ENCODE measurements at places on chromosomes 1 and 21.

DNA sequence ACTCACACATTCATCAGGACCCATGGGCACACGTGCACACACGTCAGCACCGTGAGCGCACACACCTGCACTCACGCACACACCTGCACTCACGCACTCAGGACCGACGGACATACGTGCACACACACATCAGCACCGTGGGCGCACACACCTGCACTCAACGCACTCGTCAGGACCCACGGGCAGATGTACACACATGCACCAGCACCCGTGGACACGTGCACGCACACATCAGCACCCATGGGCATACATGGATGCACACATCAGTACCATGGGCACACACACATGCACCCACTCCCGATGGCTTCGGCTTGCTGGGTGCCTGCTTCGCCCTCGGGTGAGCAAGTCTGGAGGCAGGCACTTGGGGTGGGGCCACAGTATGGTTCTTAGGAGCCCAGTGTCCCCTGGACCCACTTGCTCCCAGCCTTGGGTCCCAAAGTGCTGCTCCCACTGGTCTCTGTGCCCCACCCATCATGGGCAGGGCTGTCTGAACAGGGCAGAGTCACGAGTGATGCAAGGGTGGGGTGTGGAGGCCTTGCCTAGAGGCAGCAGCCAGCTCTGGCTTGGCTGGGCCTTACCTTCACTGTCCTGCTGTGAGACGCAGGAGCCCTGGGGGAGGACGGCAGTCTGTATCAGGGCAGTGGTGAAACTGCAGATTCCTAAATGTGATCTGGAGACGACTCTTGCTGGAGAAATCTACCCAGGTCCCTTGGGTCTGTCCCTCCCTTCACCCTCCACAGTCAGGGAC is 49.8 kb downstream of the SKI start:
- DNase-seq: peak; percentile 11

DNA sequence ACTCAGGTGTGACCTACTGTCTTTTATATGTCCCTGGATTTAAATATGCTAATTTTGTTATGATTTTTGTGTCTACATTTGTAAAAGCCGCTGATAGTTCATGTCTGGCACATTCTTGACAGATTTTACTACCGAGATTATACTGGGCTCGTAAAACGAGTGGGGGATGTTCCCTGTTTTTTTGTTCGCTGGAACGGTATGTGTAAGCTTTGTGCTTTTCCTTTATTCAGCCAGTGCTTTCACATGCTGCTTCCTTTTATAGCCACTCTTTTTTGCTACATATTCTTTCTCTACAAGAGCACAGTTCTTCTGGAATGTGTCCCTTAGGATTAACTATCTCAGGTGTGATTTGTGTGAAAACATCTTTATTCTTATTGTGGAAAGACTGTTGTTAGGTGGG is 46.6 kb downstream of the ADARB1 start:
- no peak for DNase-seq

DNA sequence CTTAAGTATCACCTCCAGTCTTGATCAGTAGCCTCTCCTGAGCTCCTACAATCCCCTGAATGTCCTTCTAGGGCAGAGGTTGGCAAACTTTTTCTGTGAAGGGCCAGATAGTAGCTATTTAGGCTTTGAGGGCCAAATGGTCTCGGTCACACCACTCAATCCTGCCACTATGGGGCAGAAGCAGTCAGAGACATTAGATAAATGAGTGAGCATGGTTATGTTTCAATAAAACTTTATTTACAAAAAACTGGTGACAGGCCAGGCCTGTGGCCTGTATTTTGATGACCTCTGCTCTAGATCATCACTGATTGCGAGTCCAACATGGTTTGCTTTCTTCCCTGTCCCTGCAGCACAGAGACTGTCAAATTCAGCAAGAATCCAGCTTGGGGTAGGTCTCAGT is 36.3 kb downstream of the LRP8 start:
- DNase-seq: no peak

DNA sequence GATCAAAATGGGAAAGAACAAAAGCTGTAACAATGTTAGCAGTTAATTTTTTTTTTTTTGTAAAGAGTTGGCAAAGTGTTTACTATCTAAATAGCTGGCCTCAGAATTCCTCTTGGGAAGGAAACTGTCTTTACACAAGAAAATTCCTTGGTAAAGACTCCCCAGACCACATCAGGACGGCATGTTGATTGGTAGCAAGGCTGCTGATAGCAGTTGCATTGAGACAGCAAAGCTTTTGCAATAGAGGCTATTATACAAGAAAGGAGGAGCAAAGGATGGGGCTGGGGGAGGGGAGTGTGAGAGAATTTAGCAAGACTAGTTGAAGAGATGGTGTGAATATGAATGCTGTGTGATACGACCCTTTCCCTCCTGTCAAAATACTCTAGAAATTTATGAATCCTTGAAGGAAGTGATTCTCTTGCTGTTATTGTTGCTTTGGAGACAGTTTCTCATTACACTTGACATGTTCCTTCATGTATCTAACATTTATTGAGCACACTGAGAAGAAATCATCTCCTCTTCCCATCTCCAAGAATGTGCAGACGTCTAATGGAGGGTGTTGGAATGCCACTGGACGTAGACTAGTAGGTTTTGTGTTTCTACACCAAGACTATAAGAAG is 355.6 kb downstream of the SIPA1L2 start:
- no peak for DNase-seq

- DNase-seq: no peak
Observed at GRCh38 chr1:180157576-180158057, 2.9 kb downstream of the QSOX1 start.

DNA sequence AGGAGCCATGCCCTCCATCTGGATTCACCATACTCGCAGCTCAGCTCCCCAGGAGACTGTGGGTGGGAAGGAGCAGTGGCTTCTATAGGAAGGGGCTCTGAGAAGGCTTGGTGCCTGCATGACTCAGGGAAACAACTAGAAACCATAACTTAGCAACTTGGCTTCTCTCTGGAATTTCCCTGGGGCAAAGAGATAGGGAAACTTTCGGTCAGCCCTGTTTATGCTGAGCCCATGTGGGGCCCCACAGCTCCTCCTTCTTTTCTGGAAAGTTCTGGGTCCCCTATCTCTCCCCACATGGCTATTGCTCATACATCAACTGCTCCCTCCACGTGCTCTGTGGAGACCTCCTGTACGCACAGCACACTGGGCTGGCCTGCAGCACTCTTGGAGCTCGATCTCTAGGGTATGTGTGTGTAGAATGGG is 39.3 kb downstream of the PLEKHA6 start:
- no peak for DNase-seq

DNA sequence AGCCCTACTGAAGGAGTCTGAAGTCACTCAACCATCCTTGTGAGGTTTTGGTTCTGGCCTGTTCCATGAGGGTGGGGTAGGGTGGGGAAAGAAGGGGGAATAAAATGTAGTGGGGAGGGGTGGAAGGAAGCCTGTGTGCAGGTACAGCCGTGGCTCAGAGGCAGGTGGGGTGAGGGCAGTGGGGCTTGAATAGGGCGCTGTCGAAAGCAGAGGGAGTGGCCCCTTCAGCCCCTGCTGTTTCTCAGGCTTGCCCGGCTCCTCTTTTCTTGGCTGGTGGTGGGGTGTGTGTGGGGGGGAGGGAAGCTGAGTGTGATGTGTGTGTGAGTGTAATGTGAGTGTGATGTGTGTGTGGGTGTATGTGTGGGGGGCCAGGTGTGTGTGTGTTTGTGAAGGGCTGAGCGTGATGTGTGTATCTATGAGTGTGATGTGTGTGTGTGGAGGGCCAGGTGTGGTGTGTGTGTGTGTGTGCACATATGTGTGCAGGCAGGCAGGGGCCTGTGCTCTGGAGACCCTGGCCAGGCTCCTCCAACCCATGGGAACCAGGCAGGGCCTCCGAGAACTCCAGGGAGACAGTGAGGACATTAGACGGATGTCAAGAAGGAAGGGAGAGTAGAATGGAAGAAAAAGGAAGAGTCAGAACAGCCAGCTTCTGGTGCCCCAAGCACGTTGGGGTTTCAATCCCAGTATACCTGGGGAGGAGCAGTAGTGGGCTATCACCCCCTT is 9.0 kb downstream of the SOX13 start:
- DNase-seq: no peak

GRCh38 chr1:241317676-241318075 is 39.3 kb downstream of the RGS7 start:
- DNase-seq: no peak

- no peak for DNase-seq
Observed at GRCh38 chr1:221788466-221788865, 46.6 kb upstream of the DUSP10 start.

DNA sequence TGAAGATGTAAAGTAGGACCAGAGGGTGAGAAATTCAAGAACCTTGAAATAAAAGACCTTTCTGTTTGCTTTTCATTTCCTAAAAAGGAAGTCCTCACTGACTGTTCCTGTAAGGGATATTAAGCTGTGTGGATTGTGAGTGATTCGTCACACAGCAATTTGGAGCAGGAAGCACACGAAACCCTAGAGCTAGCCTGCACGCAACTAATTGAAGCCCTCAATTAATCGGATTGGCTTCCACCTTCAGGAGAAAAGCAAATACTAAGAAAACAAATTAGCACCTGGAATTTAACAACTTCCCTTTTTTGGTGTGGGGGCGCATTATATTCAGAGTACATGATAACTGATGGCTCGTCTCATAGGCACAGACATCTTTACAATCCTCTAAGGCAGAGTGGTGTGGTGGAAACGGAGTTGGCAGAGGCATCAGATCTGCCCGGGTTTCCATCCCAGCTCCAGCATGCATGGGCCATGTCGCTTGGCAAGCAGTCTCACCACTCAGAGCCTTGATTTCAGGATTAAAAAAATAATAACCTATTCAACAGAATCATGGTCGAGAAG is 95.2 kb downstream of the KCNJ15 start:
- DNase-seq: no peak

DNA sequence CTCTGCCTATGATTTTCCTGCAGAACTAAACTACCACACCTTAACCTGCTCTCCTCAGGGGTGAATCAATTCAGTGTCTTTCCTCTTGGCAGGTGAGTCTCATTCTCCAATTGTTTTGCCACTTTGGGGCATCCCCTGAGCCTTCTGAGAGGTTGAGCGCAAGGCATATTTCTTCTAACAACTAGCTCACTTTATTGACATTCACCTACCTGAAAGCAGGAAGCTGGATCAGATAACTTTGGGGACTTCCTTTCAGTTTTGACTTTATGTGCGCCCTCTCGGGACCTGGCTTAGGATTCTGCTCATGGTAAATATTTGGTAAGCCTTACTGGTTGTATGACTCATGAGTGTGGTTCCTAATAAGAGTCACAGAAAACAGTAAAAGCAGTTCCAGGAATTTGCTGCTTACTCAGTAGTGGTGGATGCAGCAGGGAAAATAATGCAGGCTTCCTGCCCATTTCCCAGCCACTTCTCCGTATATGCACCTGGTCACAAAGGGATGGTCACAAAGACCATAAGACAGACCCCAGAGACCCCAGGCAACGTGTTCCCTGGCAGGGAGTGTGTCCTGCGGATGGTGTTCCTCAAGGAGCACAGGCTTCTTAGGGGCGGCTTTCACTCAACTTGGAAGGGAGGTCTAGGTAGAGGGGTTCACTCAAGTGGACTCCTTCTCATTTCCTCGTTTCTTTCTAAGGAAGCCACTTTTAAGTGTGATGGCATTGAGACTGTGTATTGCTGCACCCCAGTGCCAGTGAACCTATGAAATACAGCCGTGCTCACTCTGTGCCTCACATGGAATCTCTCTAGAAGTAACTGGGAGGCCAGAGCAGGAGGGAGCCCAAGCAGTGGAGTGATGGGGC is 22.0 kb upstream of the BATF3 start:
- no peak for DNase-seq

DNA sequence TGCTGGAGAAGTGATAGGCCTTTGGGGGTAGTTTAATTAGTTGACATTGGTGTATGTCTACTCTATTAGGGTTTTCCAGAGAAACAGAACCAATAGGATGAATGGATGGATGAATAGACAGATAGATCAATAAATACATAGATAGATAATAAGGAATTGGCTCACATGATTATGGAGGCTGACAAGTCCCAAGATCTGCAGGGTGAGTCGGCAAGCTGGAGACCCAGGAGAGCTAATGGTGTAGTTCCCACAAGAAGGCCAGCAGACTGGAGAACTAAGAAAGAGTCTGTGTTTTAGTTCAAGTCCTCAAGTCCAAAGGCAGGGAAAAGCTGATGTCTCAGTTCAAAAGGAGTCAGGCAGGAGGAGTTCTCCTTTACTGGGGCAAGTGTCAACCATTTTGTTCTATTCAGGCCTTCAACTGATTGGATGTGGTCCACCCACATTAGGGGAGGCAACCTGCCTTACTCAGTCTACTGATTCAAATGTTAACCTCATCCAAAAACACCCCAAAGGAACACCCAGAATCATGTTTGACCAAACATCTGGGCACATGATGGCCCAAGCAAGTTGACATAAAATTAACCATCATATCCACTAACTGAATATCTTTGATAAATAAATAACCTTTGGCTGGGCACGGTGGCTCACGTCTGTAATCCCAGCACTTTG is 4.5 kb upstream of the SDE2 start:
- DNase-seq: peak; percentile 37

DNA sequence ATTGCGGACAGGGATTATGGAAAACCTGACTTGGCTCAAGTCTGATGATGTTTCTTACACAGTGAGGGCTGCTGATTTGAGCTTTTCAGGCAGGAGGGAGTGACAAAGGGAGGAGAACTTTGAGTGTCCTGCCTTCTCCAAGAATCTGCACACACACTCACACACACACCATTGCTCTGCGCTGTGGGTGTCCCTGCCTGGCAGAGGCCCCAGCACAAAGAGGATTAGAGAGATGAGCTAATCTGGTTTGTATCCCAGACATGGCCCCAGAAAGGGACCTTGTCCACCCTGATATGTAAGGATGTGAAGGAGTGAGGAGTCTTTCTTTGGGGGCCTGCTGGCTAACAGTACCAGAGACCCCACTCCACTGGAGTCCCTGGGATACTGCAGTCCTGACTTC is 5.9 kb upstream of the WNT2B start:
- DNase-seq: no peak

DNA sequence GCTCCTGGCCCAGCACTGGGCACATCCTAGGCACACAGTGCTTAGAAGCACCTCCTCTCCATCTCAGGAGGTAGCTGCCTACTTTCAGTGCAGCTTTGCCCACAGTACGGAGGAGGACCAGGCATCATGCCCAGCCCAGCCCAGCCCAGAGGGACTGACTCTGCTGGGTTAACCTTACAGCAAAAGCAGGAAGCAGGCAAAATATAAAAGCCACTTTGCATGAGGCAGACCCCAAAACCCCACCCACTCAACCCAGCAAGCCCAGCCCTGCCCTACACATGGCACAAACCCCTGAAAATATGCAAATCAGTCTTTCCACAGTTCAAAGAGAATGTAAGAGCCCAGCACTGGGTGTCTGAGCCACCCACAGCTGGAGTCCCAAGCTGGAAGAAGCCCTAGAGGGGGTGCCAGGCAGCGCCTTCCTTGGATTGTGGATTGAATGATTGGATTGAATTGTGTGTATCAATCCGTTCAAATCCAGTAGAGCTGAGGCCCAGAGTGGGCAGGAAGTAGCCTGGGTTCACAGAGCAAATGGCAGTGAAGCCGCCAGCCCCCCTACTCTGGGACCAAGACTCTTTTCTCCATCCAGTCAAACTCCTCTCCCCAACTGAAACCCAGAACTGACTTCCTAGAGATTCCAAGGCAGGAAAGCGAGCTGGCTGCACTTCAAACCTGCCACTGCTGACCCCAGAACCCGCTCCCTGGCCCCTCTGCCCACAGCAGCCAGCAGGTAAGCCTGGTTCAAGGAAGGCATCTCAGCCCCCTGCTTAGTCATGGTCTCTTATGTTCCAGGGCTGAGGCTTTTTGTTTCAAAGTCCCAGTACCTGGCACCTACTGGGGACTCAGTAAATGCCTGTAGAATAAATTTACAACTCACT is 117.7 kb downstream of the LACTBL1 start:
- no peak for DNase-seq
